Activated B cell treated with CpG ODN at 0.5 μM for 24 hours (primary cell): ENCODE measurements at places on chromosomes 11 and 22. TPM values are rescaled to one million over a fixed set of nuclear protein-coding genes. Genes with fewer than 3 reads are reported as not detected.

GRCh38 chr11:120573756-120574354 lies 62.3 kb downstream of the GRIK4 start:
- H3K27me3 ChIP-seq: peaks cover 17% of the 10 kb centered on the region
- no peaks in the 10 kb centered on the region for H3K36me3 ChIP-seq
- no peak overlapping the region for H3K27ac ChIP-seq
- no peak overlapping the region for H3K4me3 ChIP-seq
- DNase-seq: no peak
- H3K4me1 ChIP-seq: no peaks in the 10 kb centered on the region

DNA sequence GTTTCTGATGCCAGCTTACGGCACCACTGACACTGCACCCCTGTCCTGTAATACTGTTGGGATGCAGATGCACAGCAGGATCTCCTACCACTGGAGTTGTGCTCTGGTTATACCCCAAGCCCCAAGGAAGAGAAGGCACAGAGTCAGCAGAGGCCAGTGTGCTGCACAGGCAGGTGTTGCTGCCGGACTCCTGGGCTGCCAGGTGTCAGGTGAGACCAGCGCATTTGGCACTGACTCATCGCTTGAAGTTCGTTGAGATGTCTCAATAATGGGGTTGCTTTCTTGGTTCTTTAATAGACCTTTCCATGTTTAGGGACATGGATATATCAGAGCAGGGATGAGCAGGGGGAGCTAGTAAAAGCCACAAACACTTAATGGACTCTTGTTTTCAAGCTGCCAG lies 75.7 kb upstream of the TTC12 start:
- H3K27ac ChIP-seq: no peak overlapping the region
- H3K4me1 ChIP-seq: peaks cover 10% of the 10 kb centered on the region
- H3K4me3 ChIP-seq: no peak overlapping the region
- H3K27me3 ChIP-seq: peaks cover 19% of the 10 kb centered on the region
- no peak for DNase-seq
- H3K36me3 ChIP-seq: no peaks in the 10 kb centered on the region

GRCh38 chr22:49090061-49090852 lies 737.4 kb downstream of the BRD1 start:
- no peak overlapping the region for H3K4me3 ChIP-seq
- H3K27me3 ChIP-seq: no peaks in the 10 kb centered on the region
- no peak overlapping the region for H3K27ac ChIP-seq
- no peaks in the 10 kb centered on the region for H3K4me1 ChIP-seq
- no peaks in the 10 kb centered on the region for H3K36me3 ChIP-seq
- no peak for DNase-seq

GRCh38 chr11:13080861-13081260 lies 71.7 kb downstream of the RASSF10 start:
- no peak overlapping the region for H3K27ac ChIP-seq
- no peaks in the 10 kb centered on the region for H3K4me1 ChIP-seq
- DNase-seq: no peak
- no peak overlapping the region for H3K4me3 ChIP-seq

GRCh38 chr11:111448414-111448813 lies 63.8 kb downstream of the BTG4 start:
- DNase-seq: no peak
- no peak overlapping the region for H3K27ac ChIP-seq
- no peak overlapping the region for H3K4me3 ChIP-seq
- peaks cover 37% of the 10 kb centered on the region for H3K4me1 ChIP-seq

DNA sequence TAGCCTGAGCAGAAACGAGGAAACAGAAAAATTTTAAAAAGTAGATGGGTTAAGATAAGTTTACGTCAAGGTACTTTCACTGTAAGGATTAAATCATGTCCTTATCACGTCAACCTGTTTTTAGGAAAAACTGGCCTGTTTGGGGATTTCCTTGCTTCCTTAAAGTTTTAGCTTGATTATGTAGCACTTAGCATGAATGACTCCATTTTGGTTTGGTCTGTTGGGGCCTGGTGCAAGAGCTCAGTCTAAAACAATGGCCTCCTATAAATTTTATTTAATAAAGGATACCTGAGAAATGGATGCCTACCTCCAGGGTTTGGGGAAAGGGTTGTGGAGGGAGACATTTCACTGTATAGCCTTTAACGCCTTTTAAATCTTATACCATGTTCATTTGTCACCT lies 33.2 kb upstream of the CSTF3 start:
- no peak overlapping the region for H3K27ac ChIP-seq
- no peak overlapping the region for H3K4me3 ChIP-seq
- H3K36me3 ChIP-seq: no peaks in the 10 kb centered on the region
- no peak for DNase-seq
- no peaks in the 10 kb centered on the region for H3K4me1 ChIP-seq
- no peaks in the 10 kb centered on the region for H3K27me3 ChIP-seq

GRCh38 chr11:103961010-103961409 lies 75.4 kb upstream of the DDI1 start:
- no peak for DNase-seq
- no peaks in the 10 kb centered on the region for H3K36me3 ChIP-seq
- H3K27me3 ChIP-seq: no peaks in the 10 kb centered on the region
- H3K4me1 ChIP-seq: peaks cover 20% of the 10 kb centered on the region
- H3K4me3 ChIP-seq: no peak overlapping the region

GRCh38 chr11:20081336-20081735 lies 78.9 kb downstream of the DBX1 start:
- H3K27me3 ChIP-seq: peaks cover 6% of the 10 kb centered on the region
- DNase-seq: no peak
- H3K4me3 ChIP-seq: no peak overlapping the region
- H3K4me1 ChIP-seq: peaks cover 36% of the 10 kb centered on the region

GRCh38 chr11:60118338-60118737 lies 29.9 kb downstream of the MS4A2 start:
- H3K4me1 ChIP-seq: peaks cover 6% of the 10 kb centered on the region
- H3K27ac ChIP-seq: no peak overlapping the region
- peaks cover 7% of the 10 kb centered on the region for H3K27me3 ChIP-seq
- no peaks in the 10 kb centered on the region for H3K36me3 ChIP-seq

DNA sequence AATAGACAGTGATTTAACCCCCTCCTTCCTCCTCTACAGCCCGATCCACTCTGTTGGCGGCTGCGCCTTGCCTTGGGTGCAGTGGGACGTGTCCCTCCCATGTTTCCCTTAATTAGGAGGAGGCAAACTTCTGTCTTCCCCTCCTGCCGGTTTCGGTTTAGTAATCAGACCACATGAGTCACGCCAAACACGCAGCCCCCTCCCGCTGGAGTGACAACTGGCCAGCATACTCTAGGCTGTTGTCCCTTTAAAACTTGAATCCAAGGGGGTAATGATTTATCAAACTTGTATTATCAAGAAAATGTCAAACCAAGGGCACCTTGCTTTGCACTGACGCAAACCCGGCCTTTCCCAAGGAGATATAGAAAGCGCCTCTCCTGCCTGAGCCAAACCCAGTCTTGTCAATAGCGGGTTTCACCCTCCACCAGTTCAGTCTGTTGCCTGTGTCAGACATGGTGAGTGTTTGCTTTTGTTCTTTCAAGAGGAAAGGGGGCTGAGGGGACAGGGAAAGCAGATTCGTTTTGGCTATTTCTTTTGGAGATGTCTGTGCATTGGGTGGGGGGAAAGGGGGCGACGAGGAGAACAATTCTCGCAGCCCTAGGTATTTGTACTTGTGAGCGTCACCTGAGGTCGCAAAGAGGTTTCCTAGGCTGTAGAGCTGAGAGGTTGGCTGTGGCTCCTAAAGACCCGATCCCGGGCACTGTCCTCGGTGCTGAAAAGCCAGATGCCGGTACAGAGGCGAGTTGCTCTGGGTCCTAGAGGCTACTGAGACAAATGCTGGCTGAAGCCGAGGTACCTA lies at the start of gene SLC6A5:
Gene SLC6A5, plus strand, starts transcription at position 388 of the 799 bp plus-strand sequence. Its CDS starts 65 bp downstream, at position 453.
- DNase-seq: no peak
- H3K36me3 ChIP-seq: no peaks in the 10 kb centered on the region
- no peak within 1 kb of the TSS for H3K4me3 ChIP-seq

- DNase-seq: no peak
- no peaks in the 10 kb centered on the region for H3K36me3 ChIP-seq
Observed at GRCh38 chr11:9076046-9076445, 15.4 kb downstream of the SCUBE2 start.

DNA sequence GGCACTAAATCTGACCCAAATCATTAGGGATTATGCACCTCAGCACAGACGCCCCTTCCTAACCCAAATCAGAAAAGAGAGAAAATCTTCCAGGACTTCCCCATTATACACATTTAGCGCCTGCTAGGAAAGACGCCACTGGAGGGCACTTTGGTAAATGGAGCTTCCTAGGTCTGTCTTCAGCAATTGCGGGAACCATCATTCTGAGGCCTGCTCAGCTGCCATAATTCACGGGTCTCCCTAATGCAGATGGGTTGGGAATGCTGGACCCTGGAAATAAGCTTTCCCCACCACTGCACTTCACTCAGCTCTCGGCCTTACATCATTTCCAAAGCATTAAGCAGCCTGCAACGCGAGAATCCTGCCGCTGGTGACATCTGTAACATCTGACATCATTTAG lies 86.2 kb upstream of the OPCML start:
- H3K4me3 ChIP-seq: no peak overlapping the region
- no peaks in the 10 kb centered on the region for H3K27me3 ChIP-seq
- H3K36me3 ChIP-seq: no peaks in the 10 kb centered on the region
- no peaks in the 10 kb centered on the region for H3K4me1 ChIP-seq

Gene TUBA8
- 1.7 and 2.4 TPM in 2 replicates for total RNA-seq

Gene AGBL2
- 7.0 and 8.2 TPM in 2 replicates for total RNA-seq

Gene CABP2
- not detected in 2 replicates for total RNA-seq

Gene TECTA
- 0.24 and 0.27 TPM in 2 replicates for total RNA-seq

Gene GLB1L2
- total RNA-seq: 0.33 and 0.56 TPM in 2 replicates

Gene SCN4B
- total RNA-seq: not detected in 2 replicates

Gene PAX6
- not detected in 2 replicates for total RNA-seq
